ENCODE measurements at places on chromosomes 3 and 15.
A peak's percentile ranks its signal among the peaks of the same experiment; 100 is the strongest.

GRCh38 chr3:152122851-152123250 is 145.9 kb upstream of the MBNL1 start:
- no peak for DNase-seq

DNA sequence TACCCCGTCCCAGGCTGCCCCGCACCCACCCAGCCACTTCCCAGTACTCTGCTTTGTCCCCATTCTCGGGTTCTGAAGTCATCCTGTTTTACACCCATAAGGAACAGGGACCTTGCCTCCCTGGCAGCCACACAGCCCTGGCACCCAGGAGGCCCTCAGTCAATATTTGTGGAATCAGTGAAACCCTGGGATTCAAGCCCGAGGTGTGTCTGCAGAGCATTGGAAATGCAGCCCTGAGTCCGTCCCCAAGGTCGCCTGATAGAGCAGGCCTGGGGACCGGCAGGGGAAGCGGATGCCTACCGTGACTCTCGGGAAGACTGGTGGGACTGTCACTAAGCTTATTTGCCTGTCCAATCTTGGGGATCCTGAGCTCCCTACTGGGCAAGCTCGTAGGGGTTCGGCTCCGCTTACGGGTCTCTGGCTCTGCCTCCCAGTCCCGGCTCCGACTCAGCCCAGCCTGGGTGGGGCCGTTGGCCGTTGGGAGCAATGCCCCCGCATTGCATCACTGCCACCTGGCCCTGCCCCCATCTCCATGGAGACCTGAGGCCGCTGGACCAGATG is 64.4 kb upstream of the TAMM41 start:
- DNase-seq, result no peak

DNA sequence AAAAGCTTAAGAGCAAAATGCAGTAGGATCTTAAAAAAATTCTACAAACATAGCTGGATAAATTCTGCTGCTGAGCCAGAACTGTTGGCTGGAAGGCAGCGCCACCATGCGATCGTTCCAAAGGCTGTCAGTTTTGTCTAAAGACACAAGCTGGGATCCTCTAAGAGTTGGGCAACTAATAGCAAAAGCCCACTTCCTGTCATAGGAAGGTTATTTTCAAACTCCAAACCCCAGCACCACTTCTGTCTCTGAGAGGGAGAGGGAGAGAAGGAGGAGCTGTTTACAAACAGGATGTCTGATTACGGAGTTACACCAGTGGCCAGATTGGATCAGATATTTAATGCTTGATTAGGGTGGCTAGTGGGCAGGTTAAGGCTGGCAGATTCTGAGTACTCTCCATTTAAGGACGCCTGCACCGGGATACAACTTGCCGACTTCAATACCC is 44.0 kb downstream of the EIF4E3 start:
- DNase-seq, result peak; percentile 18

- no peak for DNase-seq
Observed at GRCh38 chr3:30073622-30074021, 532.8 kb upstream of the TGFBR2 start.

GRCh38 chr3:12574131-12574530 is 17.2 kb downstream of the MKRN2 start:
- DNase-seq, result no peak

DNA sequence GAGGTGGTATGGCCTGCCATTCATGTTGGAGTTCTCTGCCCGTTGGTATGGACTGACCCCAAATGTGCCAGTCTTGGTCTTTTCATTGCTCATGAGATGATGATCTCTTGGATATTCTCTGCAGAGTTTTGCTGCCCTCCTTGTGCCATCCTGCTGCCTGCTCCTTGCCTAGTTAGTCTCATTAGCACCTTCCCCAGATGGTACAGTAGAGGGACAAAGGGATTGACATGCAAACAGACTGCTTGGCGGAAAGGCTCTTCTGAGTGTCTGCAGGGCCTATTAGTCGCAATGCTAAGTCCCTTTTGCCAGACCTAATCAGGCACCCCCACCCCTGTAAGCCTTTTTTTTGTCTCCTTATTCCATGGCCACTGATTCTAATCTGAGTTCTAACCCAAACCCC is 90.6 kb downstream of the ARNT2 start:
- DNase-seq, result no peak

DNA sequence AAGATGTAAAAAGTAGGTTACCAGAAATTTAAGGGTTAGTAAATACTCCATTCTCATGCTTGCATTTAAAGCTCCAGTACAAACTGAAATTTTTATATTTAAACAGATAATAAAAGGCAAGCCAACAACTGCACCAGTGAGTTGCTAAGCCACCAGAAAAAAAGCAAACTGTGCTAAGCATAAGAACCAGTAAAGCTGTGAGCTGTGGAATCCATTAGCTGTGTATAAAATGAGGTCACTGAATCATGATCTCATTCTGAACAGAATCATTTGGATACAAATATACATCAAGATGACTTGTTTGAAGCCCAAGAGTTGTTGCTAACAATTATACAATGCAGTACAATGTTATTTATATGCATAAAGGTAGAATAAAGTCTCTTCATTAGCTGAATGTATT is 1312.2 kb downstream of the SI start:
- no peak for DNase-seq

DNA sequence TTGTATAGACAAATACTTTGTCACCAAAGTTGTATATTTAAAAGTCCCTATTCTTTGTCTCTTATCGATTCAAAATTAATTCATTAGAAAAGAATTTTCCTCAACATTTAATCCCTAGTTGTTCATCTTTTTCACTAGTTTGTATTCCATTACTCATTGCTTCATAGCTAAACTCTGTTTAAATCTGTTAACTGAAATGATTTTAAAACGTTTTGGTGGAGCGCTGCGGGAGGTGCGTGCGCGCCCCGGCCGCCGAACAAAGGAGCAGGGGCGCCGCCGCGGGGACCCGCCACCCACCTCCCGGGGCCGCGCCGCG is 56.4 kb upstream of the GOLGA8A start:
- DNase-seq, result no peak

- DNase-seq, result no peak
Observed at GRCh38 chr3:72437661-72438406, 410.4 kb downstream of the SHQ1 start.

GRCh38 chr15:31483053-31483985 is 156.7 kb downstream of the KLF13 start:
- DNase-seq, result peak; percentile 54

DNA sequence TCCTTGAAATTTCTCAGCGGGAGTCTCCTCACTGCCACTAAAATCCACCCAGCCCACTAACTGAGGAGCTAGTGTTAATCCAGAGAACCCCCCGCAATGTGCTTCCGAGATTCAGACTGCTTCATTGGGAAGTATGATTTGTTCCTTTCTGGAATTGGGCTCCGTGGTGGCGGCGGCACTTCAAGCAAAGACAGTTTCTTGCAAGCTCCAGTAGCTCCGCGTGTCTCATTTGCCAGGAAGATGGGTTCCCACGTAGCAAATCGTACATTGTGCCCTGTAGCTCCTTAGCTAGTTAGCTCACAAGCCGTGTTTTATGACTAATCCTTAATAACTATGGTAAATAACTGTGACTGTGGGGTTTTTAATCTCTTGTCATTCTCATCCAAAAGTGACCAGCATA is 45.4 kb downstream of the SLC6A1 start:
- DNase-seq, result no peak

DNA sequence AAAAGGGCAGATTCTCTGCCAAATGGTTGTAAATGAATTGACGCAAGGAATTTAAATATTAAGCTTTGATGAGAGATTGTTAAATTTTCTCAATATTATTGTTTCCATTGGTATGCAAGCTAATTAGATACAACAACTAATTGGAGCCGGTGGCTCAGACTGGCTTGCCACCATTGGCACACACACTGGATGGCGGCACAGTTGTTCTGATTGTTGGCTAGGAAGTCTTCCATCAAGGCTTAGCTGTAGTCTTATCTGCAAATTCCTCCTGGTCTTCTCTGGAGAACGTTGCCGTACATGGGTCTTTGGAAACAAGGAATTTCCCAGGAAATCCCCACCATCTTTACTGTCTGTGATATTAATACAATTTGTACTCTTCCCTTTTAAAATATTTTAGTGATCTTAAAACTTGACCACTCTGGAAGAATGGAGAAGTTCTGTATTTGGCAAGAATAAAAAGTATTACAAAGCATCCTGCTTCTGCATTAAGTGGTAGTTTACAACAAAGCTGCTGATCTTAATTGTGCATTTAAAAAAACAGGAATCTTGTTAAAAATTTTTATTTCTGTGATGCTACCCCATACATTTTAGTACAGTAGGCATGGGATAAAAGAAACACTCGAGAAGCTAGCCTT is 126.5 kb downstream of the UBE2E2 start:
- DNase-seq, result no peak

- no peak for DNase-seq
Observed at GRCh38 chr3:72310419-72311380, 525.8 kb upstream of the PROK2 start.

DNA sequence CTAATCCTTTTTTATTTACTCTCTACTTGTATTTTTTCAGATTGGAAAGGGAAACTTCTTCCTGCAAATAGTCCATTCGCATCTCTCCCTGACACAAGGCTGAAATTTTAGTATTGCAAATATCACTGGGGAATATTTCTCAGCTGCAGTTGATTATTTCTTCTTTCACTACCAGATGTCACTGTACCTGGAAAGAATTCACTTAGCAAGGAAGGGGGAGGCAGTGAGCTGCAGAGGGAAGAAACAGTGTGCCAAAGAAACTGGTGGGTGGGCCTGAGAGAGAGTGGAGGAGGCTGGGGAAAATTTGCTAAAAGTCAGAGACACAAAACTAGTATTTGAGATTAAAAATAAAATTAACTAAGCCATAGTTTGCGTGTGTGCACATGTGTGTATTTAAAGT is 142.3 kb upstream of the STT3B start:
- no peak for DNase-seq

DNA sequence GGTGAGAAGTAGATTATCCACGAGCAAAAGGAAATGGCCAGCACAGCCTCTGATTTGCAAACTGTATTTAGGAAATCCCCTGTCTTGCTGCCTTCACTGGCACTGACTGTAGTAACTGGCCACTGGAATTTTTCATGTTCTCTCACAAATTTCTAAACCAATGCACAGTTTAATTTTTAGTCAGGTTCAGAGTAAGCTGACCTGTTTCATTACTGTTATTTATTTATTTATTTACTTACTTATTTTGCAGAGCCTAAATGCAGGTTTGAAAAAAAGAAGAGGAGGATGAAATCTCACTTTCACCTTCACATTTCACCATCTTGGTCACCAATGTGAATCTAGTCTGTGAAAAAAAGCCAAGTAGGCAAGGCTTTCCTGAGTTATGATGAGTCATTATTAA is 291.0 kb downstream of the PLOD2 start:
- no peak for DNase-seq

DNA sequence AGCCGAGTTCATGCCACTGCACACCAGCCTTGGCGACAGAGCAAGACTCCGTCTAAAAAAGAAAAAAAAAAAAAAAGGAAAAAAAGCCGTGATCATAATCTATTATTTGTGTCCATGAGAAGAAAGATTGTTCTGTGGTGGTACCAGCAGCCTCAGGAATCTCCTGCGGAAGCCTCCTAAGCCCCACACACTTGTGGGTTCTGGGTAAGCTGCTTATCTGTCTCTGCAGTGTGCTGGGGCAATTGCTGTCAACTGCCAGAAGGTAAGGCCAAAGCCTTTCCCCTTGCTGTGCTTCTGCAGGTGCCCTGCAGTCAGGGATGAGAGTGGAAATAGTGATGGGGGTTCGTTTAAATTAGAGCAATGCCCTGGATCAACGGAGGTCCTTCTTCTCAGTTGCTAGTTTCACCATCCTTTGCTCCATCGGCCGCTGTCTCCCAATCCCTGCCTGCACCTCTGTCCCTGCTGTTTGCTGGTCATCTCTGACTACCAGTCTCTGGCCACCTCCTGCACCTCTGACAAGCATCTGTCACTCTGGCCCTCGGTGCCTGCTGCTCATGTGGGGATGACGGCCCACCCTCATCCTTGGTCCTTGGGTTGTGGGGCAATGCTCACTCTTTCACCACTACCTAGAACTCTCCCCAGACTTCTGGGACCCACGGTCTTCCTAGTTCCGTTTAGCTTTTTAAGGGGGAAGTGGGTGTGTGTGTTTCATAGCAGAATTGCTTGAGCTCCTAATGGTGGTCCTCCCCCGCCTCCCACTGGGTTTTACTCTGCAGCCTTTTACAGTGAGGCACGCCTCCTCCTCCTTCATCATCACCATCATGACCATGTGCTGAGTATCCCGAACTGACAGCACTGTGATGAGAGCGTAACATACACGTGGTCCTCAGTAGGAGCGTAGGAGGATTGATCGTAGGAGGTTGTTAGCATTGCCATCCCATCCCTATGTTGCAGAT is 25.5 kb downstream of the CHRD start:
- no peak for DNase-seq

DNA sequence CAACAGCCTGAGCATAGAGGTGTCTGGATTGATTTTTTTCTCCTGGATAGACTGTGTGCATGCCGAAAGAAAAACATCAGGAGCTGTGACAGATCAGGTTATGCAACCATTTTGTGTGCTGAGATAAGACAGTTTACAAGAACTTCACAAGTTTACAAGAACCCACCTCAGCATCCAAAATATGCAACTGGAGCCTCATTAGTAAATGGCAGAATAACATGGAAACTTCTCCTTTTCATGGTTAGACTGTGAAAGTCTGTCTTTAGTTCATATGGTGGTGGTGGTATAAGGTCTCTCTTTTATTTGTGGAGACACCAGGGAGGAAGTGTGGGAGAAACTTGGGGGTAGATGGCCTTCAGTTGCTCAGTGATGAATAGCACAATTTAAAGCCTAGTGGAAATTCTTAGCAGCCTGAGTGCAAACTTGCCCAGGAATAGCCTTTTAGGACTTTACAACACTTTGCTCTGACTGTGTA is 3.7 kb upstream of the ZNF609 start:
- DNase-seq, result no peak

GRCh38 chr3:156172536-156172935 is 52.2 kb downstream of the KCNAB1 start:
- no peak for DNase-seq

- DNase-seq, result peak; percentile 57
Observed at GRCh38 chr3:67790043-67790442, 135.6 kb upstream of the SUCLG2 start.

DNA sequence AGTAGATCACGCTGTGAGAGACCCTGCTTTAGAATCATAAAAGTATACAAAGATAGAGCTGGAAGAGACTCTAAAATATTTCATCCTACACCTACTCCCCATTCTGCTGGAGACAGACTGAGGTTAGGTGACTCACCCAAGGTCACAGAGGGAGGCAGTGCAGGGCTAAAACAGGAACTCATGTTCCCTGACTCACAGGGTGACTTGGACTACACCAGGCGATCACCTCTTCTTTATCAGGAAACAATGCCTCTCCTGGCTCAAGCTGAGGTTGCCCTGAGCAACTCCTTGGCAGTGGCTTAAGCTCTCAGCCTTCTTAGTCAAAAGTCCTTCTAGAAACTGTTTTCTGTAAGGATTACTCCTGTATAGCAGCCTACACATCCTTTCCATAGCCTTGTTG is 26.4 kb upstream of the TNFAIP8L3 start:
- no peak for DNase-seq

DNA sequence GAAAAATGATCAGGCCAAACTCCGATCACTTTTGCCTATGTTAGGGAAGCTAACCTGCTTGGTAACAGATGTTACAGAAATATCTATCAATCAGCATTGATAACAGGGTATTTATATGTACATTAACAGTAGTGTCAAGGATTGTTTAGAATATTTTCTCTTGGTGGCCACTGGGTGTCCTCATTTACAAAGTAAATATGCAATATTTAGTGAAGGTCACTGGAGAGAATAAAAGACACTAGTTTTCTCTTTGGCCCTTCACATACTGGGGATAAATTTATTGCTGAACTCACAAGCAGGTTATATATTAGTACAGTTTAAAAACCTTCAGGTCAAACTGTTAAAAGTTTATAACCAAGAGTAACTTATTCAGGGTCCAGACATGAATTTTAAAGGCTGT is 69.0 kb downstream of the TIGIT start:
- DNase-seq, result no peak
